ENCODE measurements at places on chromosomes 3 and 15.

- DNase-seq = peak; percentile 65
Observed at GRCh38 chr3:187954873-187955586, 198.9 kb upstream of the LPP start.

- peak; percentile 69 for DNase-seq
Observed at GRCh38 chr3:86969500-86970189, 21.3 kb downstream of the VGLL3 start.

DNA sequence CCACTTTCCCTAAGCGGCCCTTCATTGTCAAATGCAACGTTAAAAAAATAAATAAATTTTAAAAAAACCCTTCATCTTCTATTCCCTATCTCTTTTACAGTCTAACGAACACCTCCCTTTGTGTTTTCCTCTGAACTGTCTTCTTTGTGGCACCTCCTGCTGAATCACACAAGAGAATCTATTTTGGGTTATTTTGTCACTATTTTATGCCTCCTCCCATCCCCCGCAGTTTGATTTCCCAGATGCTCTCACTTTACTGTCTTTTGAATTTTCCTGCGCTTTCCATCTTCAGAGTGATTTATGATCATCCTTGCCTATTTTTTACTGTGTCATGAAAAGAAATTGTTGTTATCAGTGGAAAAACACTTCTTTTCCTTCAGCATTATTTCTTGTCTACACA lies 32.5 kb downstream of the RYR3 start:
- no peak for DNase-seq

GRCh38 chr3:44334326-44334725 lies 4.2 kb upstream of the TCAIM start:
- DNase-seq = no peak

DNA sequence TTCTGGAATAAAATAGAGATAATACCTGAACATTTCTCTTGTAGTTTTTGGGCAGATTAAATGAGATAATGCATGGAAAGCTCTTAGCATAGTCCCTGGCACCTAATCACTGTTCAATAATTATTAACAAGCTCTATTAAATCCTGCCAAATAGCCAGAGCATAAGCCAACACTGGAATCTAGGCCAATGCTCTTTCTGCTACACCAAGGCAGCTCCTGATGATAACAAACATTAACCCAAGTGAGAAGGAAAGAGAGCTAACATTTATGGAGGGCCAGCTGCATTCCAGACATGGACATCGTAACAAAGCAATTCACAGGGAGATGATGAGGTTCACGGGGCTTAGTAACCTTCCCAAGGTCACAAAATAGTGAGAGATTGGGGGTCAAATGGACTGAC lies 23.3 kb downstream of the LARP6 start:
- DNase-seq = no peak

DNA sequence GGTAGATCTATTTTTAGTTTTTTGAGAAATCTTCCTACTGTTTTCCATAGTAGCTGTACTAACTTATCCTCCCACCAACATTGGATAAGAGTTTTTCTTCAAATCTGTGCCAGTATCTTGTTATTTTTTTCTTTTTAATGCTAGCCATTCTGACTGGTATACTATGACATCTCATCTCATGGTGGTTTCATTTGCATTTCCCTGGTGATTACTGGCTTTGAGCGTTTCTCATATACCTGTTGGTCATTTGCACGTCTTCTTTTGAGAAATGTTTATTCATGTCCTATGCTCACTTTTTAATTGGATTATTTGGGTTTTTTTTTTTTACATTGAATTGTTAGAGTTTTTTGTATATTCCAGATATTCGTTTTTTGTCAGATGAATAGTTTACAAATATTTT lies 398.1 kb downstream of the OCA2 start:
- no peak for DNase-seq

DNA sequence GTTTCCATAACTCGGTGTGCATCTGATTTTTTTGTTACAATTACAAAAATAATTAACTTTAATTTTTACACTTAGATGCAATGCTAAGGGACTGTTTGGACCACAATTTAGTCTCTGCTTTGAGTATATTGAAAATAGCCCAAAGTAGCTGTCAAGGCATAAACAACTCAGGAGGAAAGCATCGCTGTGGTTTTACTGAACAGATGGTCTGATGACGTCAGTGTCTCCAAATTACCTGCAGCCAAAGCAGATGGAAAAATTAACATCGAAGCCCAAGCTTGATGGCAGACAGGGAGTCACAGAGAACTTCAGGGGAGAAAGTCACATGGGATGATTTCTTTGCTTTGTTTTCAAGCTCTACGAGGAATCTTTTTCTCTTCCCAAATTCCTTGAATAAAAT lies 83.1 kb upstream of the PLCL2 start:
- DNase-seq = peak; percentile 72

DNA sequence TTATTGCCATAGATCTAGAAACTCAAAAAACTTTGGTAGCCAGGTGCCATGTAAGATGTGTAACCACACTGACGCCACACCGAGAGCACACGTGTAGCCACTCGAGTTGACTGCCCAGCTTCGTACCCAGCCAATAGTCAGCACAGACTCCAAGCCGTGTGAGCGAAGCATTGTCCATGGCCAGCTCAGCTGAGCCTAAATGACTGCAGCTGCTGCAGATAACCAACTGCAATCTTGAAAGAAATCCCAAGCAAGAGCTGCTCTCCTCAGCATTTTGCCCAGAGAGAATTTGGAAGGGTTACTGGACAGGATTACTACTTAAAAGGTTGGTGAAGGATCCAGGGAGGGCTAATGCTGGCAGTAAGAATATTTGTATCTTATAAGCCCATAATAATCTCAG lies 193.0 kb upstream of the THRB start:
- DNase-seq = no peak

DNA sequence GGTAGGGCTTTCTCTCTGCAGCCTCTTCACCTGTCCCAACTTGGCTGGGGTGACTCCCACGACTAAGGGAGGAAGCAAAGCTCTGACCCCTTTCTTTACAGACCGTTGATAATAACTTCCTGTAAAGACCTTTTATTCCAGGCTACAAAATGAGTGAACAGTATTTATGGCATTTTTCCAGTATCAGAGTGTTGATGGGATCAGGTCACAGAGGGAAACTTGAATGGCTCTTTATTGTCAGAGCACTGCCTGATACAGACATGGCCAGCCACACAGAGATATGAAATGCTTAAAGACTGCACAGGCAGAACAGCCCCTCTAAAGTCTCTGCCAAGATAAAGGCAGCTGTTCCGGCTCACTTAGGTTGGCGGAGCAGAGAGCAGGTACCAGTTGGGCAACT lies 1033.9 kb upstream of the NR2F2 start:
- DNase-seq = no peak

- no peak for DNase-seq
Observed at GRCh38 chr3:45980229-45980813, 15.3 kb downstream of the FYCO1 start.

DNA sequence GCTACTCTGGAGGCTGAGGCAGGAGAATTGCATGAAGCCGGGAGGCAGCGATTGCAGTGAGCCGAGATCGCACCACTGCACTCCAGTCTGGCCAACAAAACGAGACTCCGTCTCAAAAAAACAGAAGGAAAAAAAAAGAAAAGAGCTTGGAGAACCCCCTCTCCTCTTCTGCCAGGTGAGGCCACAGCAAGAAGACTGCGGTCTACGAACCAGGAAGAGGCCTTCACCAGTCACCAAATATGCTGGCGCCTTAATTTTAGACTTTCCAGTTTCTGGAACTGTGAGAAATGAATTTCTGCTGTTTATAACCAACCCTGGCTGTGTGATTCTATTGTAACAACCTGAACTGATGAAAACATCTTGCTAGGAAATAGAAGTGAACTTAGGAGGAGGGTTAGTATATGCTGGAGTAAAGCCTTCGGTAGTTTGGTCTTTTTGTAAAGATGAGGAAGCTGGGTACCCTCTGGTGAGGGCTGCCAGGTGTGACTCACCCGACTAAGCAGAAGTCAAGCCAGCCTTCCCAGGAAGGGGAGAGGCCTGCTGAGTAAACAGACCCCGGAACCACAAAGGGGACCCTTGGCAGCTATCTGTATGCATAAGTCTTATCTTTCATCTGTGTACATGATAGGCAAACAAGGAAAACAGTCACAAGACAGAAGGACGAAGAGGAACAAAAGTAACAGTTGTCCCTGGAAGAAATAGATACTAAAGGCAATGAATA lies 78.7 kb downstream of the KLF13 start:
- DNase-seq = peak; percentile 94

GRCh38 chr3:46663591-46664135 lies 29.8 kb downstream of the ALS2CL start:
- peak; percentile 51 for DNase-seq

- no peak for DNase-seq
Observed at GRCh38 chr3:88133711-88134263, 16.0 kb upstream of the C3orf38 start.

- no peak for DNase-seq
Observed at GRCh38 chr3:65572175-65572777, 466.4 kb downstream of the MAGI1 start.

GRCh38 chr15:81376231-81376630 lies 2.2 kb upstream of the TMC3 start:
- no peak for DNase-seq

GRCh38 chr15:90868261-90868689 lies at the start of gene FURIN:
Gene FURIN (plus strand): TSS chr15:90868588. CDS start chr15:90875741, 7,153 bp downstream.
- DNase-seq = no peak

GRCh38 chr3:98644168-98644567 lies 50.8 kb upstream of the CPOX start:
- DNase-seq = no peak

GRCh38 chr3:124791639-124792151 lies 61.4 kb downstream of the UMPS start:
- DNase-seq = no peak

DNA sequence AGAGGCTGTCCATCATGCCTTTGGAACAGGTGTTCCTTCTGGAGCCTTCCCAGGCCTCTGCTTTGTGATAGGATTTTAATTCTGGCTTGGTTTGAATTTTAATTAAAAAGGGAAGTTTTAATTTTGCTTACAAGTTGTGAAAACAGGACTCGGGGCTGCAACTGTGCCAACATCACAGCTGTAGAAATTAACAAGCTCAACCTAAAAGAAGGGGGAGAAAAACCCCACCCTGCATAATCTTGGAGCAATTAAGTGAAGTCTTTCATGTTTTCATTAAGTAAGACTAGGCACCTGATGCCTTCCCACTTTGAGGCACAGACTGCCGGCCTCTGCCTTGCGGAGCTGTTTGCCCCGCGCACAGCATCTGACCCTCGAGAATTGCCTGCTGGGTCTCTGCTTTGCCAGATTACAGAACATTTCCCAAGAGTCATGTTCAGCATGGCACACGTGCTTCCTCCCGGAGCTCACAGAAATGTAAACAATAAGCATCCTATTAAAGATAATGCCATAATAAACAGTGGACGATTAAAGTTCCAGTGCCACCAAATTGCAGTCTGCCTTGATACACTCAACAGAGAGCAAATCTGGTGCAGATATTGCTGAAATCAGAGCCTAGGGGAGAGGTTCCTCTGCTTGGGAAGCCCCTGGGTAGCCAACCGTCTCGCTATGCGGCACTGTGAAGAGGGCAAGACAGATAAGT lies 364.2 kb downstream of the LRTM1 start:
- DNase-seq = no peak

GRCh38 chr3:132538072-132538471 lies 59.0 kb upstream of the ACKR4 start:
- no peak for DNase-seq

GRCh38 chr3:29583861-29584260 lies 303.0 kb downstream of the RBMS3 start:
- no peak for DNase-seq

- no peak for DNase-seq
Observed at GRCh38 chr3:130514681-130515080, 2.3 kb upstream of the COL6A6 start.

- DNase-seq = no peak
Observed at GRCh38 chr15:98281130-98281529, 320.6 kb downstream of the ARRDC4 start.

GRCh38 chr15:82788496-82788895 lies 17.4 kb downstream of the FSD2 start:
- no peak for DNase-seq

GRCh38 chr3:66518126-66518525 lies 17.3 kb upstream of the LRIG1 start:
- DNase-seq = no peak

- peak; percentile 78 for DNase-seq
Observed at GRCh38 chr3:152269056-152269830, 514 bp downstream of the MBNL1 start.

DNA sequence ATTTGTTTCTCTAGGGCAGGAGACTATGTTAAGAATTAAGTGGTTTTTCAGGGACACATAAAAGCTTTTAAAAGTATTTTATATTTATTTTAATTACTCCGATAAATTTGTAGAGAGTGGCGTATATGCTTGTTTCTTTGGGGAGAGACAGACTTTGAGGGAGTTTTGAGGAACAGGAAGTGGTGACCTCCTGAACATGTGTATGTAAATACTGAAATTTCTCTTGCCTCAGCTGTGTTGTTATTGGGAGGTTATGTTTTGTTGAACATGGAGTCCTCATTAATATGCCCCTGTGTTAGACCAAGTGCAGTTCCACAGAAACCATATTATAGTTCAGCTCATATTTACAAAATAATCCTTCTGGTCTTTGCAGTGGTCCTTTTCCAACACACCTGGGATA lies 41.8 kb upstream of the UTS2B start:
- peak; percentile 13 for DNase-seq

- peak; percentile 69 for DNase-seq
Observed at GRCh38 chr3:45464336-45465170, 76.2 kb downstream of the LARS2 start.

GRCh38 chr3:62052331-62052730 lies 321.0 kb downstream of the FEZF2 start:
- no peak for DNase-seq

DNA sequence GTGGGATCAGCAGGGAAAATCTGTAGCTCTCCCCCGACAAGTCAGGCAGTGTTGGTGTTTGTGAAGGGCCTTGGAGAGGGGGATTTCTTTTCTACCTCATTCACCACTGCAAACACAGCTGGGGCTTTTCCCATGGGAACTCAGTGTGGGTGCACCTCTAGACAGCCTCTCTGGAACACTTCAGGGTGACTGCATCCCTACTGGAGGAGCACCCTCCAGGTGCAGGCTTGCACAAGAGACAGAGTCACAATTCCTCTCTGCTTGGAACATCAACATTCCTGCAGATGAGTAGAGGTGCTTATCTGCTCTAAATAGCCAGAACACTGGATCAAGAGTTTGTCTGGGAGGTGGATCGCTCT lies 72.7 kb upstream of the AKAP13 start:
- no peak for DNase-seq

- DNase-seq = peak; percentile 11
Observed at GRCh38 chr3:188385295-188385694, 231.3 kb downstream of the LPP start.

DNA sequence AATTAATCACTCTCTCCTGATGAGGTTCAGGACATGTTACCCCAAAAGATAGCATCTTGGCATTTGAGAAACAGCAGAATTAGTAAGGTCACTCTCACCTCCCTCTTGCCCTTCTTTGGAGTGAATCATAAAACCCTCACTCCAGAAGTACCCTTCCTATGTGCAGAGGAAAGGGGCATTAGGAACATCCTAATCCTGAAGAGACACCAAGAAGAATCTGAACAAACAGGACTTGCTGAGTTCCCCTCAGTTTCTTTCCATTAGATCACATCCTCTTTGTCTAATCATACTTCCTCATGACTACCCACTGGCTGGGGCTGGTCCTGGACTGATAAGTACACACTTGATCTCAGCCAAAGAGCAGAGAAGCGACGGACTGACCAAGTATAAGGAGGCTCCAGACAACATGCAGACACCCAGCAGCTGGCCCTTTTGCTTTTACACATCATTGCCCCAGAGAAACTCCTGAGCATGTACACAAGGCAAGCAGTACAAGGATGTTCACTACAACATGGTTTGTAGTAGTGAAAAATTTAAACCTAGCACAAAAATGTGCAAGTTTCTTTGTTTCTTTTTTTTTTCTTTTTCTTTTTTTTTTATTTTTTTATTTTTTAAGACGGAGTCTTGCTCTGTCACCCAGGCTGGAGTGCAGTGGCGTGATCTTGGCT lies 15.0 kb upstream of the TM6SF1 start:
- DNase-seq = peak; percentile 91

Measured in KBM-7 (cell line).